ENCODE measurements at places on chromosomes 16 and 17.

DNA sequence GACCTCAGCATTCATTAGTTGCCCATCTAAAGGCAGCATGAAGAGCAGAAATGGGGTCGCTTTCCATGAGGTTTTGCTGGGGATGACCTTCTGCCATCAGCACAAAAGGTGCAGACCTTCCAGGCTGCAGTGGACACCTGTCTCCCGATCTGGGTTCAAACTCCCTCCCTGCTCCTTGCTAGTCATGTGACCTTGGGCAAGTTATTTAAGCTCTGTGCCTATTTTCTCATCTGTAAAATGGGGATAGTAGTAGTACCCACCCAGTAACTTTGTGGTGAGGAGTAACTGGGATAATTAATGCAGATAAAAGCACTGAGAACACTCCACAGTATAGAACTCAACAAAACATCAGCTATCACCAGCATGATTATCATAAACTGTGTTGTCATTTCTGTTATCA lies 21.4 kb upstream of the COQ7 start:
- no peak for DNase-seq

DNA sequence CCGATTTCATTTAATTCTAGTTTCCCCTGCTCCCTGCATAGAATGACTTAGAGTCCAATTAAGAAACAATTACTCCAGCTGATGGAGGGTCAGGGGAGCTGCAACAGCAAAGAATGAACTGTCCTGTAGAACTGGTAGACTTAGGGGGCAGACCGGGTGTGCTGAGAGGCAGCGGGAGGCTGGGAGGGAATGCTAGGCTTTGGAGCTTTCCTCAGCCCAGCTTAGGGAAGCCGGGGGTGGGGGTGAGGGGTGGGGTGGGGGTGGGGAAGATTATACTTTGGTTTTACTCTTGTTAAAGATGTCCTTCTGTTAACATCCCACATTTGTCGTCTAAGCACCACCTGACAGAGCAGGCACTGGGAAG lies 458.6 kb upstream of the ASIC2 start:
- no peak for DNase-seq

DNA sequence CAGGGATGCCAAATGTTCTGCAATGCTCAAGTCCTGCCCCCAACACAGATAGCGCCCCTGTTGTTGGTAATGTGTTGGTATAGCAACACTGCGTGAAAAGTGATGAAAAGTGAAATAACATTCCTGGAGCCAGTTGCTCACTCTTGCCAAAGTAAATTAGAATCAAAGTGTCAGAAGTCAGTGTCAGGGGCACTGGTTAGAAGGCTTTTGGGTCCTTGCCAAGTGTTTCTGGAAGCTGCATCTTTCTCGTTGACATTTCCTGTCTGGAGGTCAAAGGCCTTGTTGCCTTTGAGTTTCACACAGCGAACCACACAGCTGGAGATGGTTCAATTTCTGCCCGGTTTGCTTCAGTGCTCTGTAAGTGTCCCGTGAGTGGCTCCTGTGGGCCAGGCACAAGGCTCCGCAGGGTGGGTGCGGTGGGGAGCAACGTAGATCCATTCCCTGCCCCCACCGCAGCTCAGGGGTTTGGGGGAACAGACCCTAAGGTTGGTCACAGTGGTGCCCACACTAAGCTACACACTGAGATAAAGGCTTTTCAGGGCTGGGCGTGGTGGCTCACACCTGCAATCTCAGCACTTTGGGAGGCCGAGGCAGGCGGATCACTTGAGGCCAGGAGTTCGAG lies 3.6 kb upstream of the SLC16A5 start:
- no peak for DNase-seq

GRCh38 chr16:1019231-1020090 lies 37.9 kb downstream of the SOX8 start:
- DNase-seq, result no peak

DNA sequence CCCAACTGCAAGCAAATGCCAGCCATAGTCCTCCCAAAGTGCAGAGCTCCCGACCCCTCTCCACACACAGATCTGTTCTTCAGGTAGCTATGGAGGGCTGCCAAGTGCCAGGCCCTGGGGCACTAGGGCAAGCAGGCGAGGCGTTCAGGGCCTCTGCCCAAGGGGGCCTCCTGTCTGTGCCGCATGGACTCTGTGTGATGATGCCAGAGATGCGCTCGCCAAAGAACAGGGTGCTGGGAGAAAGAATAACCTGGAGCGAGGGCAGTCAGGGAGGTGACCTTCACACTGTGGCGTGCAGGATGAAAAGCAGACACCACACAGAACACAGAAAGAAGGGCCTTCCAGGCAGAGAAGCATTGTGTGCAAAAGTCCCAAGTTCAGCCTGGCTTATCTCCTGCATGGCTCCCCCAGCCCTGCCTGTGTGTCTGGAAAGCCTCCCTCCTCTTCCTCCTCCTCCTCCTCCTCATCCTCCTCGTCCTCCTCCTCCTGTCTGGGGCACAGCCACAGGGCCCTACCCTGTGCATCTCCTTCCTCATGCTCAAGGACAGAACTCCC lies 44.2 kb downstream of the PEMT start:
- no peak for DNase-seq

GRCh38 chr16:67264277-67264676 lies 15.1 kb upstream of the PLEKHG4 start:
- no peak for DNase-seq

GRCh38 chr17:77733576-77734296 lies 224.8 kb upstream of the TNRC6C start:
- no peak for DNase-seq

DNA sequence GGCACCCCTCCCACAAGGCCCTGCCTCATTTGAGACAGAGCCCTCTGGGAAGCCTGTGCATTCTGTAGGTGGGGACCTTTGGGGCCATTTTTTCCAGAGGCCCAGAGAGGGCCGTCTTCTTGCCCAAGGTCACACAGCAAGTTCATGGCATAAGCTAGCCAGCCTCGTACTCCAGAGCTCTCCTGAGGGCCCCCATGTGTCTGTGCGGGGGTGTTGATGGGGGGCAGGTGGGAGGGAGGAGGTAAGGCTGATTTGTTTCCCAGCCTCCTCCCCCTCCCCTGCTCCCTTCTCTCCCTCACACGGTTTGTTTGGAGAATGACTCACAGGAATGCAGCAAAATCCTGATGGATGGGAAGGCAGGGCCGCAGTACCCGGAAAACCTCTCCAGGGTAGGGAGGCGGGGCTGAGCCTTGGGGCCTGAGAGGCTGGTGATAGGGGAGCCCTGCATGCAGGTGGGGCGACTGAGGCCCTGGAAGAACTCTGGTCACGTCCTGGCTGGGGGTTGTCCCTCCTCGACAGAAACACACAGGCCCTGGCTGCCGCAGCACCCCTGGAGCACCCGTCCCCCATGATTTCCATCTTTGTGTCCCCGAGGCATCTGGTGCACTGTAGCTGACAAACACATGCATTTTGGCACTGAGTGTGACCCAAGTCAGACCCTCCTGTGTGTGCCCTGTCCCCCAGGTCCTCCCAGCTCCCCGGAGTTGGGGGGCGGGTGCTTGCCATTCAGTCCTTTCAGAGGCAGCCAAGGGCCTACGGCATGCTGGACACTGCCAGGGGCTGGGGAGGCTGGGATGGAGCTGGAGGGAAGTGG lies 29.7 kb downstream of the RAI1 start:
- DNase-seq, result no peak

- no peak for DNase-seq
Observed at GRCh38 chr17:57111386-57111785, 26.3 kb downstream of the AKAP1 start.

DNA sequence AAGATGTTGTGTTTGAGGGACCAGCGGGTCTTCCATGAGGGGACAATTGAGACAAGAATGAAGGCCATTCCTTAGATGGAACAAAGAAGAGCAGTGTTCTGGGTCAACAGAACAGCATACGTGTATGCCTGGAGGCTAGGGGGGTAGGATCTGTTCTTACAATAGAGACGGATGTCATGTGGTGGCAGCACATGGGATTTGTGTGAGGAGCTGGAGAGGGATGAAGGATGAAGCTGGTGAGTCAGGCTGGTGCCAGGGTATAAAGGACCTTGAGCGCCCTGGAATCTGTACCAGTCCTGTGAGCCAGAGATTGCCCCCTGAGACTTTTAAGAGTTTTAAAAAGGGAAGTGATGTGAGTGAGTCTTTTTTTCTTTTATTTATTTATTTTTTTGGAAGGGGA lies 22.8 kb upstream of the WFDC1 start:
- DNase-seq, result no peak

DNA sequence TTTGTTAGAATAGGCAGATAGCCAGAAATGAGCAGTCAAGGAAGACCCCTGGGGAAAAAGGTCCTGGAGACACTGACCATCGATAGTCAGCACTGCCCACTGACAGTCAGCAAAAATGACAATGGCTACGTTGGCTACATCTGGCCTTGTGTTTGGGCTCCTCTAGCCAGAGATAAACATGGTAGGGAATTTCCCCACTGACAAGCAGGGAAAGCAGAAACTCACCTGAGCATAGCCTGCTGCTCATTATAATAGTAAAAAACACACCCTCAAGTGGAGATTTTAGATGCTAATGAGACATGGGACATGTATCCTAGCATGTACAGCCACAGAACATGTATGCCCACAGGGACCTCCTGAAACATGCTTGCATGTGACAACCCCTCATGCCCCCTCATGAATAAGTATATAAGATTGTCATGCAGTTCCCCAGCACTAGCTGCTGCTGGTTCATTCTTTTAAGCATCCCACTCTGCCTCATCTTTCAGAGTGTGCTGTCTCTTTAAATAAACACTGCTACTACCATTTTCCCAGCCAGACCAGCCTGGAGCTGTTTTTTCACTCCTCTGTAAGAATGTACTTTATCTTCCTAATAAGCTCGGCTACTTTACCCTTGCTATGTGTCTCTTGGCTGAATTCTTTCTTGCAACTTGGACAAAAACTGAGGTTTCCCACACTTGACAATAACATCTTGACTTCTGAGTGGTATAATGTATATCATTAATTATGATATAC lies 550.1 kb upstream of the CDH8 start:
- DNase-seq, result no peak

DNA sequence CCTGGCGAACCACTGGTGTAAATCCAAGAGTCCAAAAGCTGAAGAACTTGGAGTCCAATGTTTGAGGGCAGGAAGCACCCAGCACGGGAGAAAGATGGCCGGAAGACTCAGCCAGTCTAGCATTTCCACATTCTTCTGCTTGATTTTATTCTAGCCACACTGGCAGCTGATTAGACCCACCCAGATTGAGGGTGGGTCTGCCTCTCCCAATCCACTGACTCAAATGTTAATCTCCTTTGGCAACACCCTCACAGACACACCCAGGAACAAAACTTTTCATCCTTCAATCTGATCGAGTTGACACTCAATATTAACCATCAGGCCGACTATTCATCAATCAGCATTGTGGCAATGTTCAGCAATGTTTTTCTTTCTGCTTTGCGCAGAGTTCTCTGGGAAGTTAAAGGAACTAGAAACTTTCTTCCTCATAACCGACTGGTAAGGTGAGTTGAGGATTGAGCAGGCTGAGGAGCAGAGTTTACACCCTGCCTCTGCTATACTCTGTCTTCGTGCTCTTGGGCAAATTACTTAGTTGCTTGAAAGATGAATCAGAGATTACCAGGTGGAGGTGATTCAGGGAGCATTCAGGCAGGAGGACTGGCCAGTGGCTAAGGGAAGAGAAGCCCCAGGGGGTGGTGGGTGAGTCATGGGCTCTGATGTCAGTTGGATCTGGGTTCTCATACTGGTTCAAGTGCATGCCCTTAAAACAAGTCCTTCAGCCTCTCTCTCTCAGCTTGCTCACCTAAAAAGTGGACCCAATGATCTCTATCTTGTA lies 28.2 kb upstream of the BRD7 start:
- no peak for DNase-seq

GRCh38 chr16:24997665-24998064 lies 17.5 kb downstream of the ARHGAP17 start:
- DNase-seq, result no peak

- DNase-seq, result no peak
Observed at GRCh38 chr16:68642436-68643101, 2.5 kb upstream of the CDH3 start.

DNA sequence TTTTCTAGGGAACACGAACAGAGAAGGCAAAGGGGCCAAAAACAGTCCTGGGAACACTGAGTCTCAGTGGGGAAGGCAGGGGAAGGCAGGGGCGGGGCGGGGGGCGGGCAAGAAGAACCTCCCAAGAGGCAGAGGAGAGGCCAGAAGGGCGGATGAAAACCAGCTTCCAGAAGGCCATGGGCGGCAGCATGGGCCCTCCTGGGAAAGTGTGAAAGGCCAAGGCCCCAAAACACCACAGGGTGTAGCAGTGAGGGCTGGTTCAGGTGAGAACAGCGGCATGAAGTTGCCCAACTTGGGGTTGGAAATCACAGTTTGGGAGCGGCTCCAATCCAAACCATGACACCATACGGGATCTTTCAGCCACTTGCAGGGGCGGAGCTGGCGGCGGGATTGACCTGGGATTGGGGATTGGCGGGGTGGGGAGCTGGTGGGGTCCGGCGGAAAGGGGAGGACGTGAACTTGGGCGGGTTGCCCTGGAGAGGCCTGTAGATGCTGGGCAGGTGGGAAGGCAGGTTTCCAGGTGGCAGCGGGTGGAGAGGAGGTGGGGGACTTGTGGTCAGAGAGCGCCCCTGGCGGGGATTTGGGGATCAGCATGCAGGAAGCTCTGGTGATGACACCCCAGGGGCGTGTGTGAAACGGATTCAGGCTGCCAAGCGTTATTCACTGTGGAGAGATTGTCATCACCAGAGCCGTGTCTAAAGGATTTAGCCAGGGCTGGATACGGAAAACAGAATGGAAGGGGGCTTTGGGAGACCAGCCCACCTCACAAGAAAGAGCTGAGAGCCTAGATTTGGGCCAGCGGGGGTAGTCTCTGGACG lies 80.9 kb downstream of the ARHGAP23 start:
- peak; percentile 82 for DNase-seq

DNA sequence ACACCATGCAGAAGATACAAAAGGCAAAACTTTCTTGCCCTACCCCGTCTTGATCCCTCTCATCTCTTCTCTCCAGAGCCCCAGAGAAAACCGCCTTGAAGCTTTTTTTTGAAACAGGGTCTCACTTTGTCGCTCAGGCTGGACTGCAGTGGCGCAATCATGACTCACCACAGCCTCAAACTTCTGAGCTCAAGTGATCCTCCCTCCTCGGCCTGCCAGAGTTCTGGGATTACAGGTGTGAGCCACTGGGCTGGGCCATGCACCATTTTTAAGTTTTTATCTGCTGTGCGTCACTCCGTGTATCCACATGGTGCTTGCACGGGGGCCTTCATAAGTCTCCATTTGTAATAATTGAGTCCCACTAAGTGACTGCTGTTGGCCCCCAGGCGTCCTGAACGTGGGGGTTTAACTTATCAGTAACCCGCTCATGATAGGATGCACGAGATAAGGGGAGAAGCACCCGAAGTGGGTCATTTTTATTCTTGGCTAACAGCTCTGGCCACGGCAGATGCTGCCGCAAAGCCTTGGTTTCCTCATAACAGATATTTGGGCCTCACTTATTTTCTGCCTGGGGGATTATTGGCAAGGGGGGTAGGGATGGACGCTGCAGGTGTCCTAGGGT lies 8.6 kb downstream of the DNAH17 start:
- DNase-seq, result no peak

DNA sequence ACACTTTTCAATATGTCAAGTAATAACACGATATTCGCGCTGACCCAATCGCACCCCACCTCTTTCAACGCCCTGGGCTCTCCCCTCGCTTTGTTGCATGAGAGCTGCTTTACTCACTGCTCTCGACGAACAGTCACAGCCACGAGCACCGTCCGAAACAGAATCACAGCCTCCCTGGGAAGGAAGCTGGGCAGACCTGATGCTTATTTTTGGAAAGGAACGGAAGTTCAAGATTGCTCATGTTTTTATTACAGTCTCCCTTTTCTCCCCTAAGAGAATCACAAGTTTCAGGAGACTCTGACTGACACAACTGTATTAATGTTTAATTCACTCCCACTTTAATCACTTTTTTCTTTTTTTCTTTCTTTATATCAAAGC lies 67.8 kb downstream of the ANKRD11 start:
- peak; percentile 46 for DNase-seq

GRCh38 chr16:56999409-57000270 lies 10.3 kb downstream of the NLRC5 start:
- DNase-seq, result peak; percentile 85

Measured in natural killer cell (primary cell).